ENCODE measurements at places on chromosomes 3 and 15.

GRCh38 chr3:37729119-37729518 lies 132.6 kb upstream of the CTDSPL start:
- DNase-seq, result no peak

DNA sequence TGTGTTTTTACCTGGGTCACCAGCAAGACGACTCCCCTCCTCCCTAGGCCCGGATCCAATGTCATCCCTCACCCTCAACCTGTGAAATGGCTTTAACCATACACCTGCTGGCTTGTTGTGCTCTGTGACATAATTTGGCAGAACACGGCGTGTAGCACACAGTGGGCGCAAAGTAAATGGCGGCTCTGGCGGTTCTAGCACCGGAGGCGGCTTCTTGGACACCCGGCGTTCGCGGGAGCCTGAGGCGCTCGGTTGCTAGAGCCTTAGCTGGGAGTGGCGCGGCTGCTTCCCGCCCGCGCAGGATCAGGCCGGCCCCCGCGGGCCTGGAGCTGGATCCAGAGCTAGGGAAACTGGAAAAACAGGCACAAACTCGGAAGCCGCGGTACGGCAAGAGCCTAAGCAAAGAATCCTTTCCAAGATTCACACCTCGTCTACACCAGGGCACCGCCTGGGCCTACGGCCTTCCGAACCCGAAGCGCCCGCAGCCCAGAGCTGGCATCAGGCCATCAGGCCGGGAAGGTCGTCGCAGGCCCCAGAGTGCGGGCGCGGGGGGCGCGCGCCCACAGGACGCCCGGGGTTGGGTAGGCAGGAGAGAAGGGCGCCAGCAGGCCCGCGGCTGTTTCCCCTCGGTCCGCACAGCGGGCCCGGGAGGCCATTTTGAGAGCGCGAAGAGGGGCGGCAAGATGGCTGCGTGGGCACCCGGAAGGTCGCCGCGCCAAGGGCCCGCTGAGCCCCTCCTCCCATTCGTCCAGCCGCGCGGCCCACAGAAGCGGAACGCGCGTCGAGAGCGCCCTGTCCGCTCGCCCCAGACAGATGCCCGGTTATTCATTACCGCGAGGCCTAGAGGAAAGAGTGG lies 43.9 kb upstream of the POLG start:
- DNase-seq, result no peak

DNA sequence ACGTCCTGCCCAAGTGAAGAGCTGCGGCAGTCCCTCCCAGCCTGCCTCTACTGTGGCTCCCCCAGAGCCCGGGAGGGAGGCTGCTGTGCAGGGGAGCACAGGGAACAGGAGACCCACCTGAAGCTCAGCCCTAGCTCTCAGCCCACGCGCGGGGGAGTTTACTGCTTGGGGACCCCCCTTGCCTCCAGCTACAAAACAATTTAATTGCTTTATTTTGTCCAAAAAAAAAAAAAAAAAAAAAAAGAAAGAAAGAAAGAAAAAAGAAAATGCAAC lies 78.1 kb downstream of the CLDN11 start:
- DNase-seq, result no peak

DNA sequence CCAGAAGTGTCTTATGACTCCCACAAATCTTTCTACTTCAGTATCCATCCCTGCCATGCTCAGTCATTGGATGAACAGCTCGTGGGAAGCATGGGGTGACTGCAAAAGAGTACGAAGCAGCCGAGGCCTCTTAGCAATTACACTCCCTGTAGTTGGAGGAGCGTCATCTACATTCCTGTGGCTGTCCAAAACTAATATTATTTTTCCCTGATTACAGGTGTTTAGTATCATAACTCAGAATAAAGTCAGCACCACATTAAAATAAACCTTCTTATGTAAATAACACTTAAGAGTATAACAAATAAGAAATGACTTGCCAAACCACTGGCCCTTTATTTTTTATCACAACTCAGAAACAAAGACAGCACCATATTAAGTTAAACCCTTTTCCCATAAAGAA lies 141.5 kb downstream of the PLOD2 start:
- DNase-seq, result no peak

DNA sequence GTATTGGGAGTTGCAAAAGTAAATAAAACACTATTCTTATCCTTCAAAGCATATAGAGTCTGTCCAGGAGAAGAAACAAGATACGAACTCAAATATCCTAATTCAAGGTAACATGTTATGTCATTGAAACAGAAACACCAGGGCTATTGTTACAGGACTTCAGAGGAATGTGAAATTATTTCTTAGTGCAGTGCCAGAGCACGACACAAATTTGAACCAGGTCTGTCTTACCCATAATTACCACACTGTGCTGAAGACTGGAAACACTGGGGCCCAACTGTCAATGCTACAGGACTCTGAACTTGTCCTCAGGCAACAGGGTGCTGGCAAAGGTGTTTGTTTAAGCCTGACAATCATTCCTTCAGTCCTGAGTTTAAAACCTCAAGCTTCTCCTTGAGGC lies 633.6 kb upstream of the UBE2E2 start:
- DNase-seq, result no peak

DNA sequence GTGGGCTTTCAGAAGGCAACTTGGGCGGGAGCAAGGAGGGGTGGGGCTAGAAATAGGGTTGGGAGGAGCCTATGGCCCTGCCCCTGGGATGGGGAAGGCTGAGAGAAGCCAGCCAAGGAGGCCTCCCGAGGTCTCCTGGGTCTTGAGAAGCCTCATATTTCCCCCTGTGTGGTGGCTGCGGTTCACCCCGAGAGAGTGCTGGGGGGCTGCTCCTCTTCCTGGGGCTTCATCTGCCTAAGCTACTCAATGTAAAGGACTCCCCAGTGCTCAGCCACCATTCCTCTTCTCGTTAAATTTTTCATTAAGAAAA lies 174.3 kb downstream of the SMAD6 start:
- DNase-seq, result no peak

GRCh38 chr3:158809642-158810041 lies 7.8 kb downstream of the MFSD1 start:
- DNase-seq, result no peak

GRCh38 chr3:55564726-55565125 lies 77.6 kb upstream of the WNT5A start:
- no peak for DNase-seq

- no peak for DNase-seq
These were observed 368.7 kb upstream of the ARHGEF26 start for GRCh38 chr3:153752405-153753027.

GRCh38 chr3:24192469-24193056 lies 247.5 kb downstream of the NR1D2 start:
- no peak for DNase-seq

- no peak for DNase-seq
These were observed 8.0 kb upstream of the MORC1 start for GRCh38 chr3:109125902-109126301.

DNA sequence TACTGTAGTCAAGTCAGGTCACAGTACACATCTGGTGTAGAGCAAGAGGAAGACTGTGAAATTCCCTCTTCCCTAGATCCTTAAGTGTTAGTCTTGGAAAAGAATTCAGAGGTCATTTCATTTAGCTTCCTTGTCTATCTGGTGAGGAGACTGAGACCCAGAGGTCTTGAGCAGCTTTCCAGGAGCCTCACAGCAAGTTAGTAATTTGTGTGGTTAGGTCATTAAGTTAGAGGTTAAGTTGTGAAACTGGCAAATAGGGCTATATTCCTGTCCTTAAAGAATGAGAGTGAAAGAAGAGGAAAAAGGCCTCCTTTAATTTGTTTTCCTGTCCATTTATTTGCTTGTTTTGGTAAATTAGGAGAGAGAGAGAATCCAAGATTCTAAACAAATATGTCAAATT lies 9.0 kb downstream of the PODXL2 start:
- no peak for DNase-seq

GRCh38 chr3:11236588-11237461 lies 35.4 kb upstream of the ATG7 start:
- peak; percentile 49 for DNase-seq

GRCh38 chr15:98062869-98063268 lies 102.4 kb downstream of the ARRDC4 start:
- no peak for DNase-seq

DNA sequence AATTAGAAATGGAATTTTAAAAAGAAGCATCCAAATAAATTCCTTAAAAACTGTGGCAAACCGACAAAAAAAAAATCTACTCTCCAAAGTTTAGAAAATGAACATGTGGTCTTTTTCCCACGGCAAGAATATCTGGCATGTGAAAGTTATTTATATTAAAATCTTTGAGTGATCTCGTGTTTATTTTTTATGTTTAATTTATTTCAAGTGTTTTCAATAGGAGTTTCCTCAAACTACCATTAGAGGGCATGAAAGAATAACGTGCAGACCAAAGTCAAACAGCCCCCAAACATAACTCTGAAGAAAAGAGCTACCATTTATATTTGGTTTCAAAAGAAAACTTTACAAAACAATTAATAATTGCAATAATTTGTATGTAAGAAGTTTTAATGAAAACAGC lies 286.4 kb downstream of the ZIC4 start:
- no peak for DNase-seq

DNA sequence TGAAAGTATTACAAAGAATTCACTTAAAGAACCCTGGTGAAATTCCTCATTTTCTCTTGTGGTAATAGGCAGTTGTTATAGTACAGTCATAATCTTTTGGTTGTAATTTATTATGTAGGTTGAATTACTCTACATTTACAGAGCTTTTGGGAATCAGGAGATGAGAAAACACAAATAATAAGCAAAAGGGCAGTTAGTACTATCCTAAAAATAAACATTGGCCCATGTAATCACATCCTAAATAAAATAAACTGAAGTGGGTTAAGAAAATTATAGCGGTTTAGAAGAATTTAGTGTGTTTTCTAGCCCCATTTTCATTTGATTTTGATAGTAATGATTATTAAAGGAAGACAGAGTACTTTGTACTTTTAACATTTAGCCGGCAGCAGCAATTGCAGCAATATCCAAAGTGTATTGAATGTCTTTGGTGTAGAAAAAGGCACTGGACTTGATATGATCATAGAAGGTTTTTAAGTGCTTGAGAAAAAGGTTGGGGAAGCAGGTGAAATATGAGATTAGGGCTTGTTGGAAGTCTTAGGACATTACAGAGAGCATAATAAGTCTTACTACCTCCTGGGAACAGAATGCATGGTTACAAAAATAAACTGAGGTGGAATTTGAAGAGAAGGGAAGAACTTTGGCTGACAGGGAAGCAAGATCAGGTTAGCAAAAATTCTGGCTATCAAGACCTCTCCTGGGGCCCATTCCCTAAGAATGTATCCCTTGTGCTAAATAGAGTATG lies 79.9 kb downstream of the MBNL1 start:
- no peak for DNase-seq

GRCh38 chr3:35335703-35336102 lies 303.6 kb upstream of the ARPP21 start:
- DNase-seq, result no peak

- no peak for DNase-seq
These were observed 29.8 kb upstream of the TSC22D2 start for GRCh38 chr3:150378301-150378748.

- DNase-seq, result no peak
These were observed 467.0 kb upstream of the RASGRP1 start for GRCh38 chr15:39031596-39031995.

DNA sequence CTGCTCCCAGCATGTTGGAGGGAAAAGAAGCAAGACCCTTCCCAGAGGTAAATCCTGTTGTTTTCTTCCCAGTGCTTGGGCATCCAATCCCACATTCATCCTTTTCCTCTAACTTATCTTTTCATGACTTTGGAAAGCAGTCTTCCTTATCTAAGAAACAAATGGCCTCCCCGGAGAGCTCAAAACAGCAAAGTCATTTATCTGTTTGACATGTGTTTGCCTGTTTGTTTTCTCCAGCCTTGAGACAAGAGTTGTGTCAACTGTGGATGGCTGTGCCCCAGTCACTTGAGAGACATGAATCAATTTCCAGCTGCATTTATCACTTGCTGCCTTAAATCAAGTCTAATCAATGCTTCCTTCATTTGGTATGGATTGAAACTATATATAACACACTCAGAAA lies 103.9 kb downstream of the SHQ1 start:
- no peak for DNase-seq

GRCh38 chr3:12221663-12222062 lies 63.0 kb upstream of the TIMP4 start:
- DNase-seq, result no peak

DNA sequence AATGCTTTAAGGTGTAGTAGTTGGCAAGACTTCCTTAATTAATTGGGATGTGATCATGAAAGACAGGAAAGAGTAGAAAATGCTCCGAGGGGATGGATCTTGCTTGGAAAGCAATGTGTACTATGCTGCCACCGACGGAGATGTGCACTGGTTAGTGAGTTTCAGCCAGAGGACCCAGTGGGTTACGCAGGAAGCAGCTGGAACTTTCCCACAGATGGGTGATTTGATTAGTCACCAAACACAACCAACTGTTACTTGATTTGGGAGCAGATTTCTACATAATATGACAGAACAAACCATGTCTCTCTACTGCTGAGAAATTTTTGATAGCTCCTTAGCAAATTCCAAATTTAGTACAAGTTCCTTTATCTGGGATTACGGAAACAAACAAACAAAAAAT lies 245.4 kb upstream of the MCTP2 start:
- no peak for DNase-seq

- DNase-seq, result no peak
These were observed 12.8 kb downstream of the PXK start for GRCh38 chr3:58345457-58345856.

DNA sequence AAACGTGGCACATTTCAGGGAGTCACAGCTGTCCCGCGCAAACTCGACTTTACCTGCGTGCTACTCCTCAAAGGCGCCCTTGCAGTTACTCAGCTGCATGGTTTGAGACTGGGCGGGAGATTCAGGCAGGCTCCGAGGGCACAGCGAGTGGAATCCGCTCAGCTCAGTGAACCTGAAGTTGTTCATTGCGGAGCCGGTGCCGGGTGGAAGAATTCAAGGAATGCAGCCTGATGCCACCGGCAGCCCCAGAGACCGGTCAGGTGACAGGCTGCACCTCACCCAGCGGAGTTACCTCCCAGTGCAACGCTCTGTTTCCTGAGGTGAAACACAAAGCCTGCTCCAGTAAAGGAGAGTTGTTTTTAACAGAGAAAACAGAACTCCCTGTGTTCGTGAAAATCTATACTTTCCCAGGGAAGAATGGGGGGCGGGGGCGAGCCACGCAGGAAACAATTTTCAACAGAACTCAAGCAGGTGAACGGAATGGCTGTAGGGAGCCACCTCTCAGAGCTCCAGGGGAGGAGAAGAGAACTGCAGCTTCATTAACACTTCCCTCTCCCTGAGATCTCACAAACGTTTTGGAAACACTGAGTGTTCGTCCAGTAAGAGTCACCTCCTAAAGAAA lies 3.8 kb downstream of the VEPH1 start:
- DNase-seq, result no peak

DNA sequence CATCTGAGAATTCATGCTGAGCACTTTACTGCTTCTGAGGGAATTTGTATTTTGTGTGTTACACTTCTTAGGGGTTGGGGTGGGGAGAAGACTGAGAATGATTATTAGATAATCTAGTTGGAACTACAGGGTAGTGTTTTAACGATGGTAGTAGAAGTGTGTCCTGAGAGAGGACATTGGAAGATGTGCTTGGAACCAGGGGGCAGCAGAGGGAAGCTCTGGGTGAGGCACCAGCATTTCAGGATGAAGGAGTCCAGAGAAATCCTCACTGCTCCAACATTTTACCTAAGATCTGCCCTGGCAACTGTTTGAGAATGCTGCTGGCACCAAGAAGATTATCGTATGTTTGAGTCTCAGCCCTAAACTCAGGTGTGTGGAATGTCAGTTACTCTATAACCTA lies 145.5 kb downstream of the SQOR start:
- no peak for DNase-seq
